COLO829 (cell line): ENCODE measurements at places on chromosomes 12 and 14.

GRCh38 chr14:36582874-36583241, 444 bp upstream of the NKX2-8 start:
- DNase-seq = no peak

GRCh38 chr12:67885375-67886169, 103.7 kb upstream of the IFNG-AS1 start:
- peak; percentile 28 for DNase-seq

DNA sequence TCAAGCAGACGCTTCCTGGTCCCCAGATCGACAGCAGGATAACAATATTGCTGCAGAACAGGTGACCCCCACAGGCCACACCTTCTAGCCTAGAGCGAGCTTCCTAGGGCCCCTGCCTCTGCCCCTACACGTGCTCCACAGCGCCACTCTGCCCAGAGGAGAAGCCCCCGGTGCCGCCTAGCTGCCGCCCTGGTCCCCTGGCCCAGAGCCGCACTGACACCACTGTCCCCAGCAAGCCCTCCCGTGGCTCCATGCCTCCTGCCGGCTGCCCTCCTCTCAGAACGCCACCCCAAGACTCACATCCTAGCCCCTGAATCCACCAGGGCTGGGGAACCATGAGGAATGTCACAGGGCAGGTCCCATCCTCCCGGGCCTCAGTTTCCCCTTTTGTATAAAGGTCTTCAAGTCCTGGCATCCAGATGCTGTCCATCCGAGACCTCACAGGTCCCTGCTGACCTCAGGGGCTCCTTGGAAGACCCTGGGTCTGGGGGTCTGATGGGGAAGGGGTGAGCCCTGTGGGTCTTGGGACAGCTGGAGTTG, 31.0 kb downstream of the JAG2 start:
- DNase-seq = no peak

DNA sequence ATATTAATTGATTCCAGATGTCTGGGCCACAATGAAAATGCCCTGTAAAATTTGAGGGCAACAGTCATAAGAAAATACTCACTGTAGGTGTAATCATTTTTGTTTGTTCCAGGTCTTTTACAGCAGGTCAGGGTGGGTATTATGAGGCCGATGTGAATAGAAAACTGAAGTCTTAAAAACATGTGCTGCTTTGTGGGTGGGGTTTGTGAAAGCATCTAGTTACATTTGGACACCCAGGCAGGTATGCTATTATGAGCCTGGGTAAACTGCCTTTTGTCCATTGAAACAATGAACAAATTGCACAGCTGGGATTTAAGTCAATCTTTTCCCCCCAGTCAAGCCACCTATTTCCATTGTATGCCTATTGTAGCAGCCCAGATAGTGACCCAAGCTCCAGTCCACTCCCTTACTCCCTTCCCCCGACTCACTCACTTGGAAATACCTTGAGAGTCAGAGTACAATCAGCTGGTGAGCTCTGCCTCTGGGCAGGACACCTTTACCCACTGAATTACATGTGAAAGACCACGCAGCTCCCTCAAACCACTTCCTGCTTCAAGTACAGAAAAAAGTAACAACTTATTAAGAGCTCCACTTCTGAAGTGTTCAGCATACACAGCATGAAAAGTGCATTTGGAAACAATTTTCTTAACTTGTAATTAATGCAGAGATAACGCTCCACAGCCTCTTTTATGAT, 1.8 kb downstream of the IGF1 start:
- no peak for DNase-seq

GRCh38 chr14:59200195-59200594, 11.7 kb downstream of the DAAM1 start:
- no peak for DNase-seq

DNA sequence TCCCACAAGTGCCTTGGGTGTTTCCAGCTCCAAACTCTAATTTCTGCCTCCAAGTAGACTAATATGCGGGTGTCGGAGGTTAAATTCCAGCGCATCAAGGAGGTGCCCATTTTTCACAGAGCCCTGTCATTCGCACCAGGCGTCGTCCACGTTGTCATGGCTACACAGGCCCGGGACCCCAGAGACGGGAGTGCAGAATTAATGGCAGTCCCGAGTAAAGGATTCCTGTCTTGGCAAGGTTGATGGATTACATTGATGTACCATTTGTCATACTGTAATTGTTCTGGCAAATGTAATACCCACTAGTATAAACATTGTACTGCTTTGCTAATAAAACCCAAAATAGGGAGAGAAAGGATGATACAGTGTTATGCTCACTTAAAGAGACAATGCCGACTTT, 222.9 kb upstream of the MYL2 start:
- DNase-seq = no peak
